ENCODE measurements at places on chromosomes 2 and 18.

- DNase-seq = no peak
Observed at GRCh38 chr2:210456571-210456970, 20.0 kb downstream of the LANCL1 start.

DNA sequence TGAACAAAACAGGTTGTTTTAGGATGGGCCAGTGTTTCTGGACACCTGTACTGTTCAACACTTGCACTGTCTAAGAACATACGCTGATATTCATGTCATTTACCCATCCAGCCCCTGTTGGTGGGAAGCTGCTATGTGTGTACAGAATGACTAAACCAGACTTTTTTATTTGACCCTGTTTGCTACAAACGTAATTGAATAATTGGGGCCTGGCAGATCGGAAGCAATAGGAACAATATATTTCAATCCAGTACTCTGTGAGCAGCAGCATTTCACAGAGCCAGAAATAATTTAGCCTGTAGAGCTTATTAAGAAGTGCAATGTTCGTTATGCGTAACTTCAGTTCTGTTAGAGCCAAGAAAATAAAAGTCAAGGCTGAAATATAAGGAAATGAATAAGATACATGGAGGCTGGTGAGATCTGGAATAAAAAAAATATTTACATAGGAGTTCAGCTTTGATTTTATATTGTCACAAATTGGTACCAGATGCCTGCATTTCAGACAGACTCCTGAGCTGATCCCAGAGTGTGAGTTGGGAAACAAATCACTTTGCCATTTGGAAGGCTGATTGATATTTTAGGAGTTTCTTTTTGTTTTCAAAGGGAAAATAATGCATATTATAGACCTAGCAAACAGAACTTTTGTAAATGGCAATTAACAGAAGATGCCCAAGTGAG, 19.7 kb downstream of the CABLES1 start:
- DNase-seq = no peak

DNA sequence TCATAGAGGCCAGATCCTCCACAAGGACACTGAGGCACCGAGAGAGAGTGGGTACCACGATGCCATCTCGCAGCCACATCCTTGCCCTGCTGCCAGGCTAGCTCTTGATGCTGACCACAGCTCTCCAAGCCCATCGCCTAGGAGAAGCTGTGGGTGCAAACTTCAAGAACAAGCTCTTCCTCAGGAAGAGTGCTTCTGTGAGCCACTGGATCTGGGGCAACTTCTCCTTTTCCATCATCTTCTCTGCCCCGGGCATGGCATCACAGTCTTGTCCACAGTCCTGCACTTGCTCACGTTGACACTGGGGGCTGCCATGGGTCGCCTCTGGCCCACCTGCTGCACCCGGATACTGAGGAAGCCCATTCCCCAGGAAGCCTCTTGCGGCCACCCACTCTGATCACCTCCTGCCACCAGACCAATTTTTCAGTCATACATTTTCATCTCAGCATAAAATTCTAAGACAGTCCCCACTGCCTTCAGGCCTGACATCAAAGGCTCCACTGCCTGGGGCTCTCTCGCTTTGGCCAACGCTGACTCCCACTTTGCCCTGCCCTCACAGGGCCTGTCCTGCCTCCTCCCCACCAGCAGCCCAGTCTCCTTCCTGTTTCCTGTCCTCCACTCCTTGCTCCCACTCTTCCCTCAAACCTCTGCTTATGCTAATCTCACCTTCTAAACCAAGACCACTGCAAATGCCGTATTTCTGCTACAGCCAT, 243.9 kb downstream of the AFF3 start:
- no peak for DNase-seq

DNA sequence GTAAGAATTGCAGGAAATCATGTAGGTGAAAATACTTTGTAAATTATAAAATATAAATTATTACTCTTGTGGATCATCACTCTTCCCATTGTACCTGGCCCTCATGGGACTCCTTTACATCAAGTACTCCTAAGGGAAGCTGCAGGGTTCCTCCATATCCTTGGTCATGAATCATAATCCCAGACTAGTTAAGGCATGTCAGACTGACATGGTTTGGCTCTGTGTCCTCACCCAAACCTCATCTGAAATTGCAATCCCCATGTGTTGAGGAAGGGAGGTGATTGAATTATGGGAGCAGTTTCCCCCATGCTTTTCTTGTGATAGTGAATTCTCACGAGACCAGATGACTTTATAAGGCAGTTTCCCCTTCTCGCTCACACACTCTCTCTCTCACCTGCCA, 77.1 kb downstream of the CMPK2 start:
- peak; percentile 51 for DNase-seq

GRCh38 chr18:78649421-78649820, 330.2 kb upstream of the SALL3 start:
- no peak for DNase-seq
